ENCODE measurements at places on chromosomes 4 and X. TPM values are rescaled to one million over a fixed set of nuclear protein-coding genes. Genes with fewer than 3 reads are reported as not detected.

GRCh38 chr4:143549928-143550327 is 36.4 kb downstream of the SMARCA5 start:
- no peak for DNase-seq

GRCh38 chr4:109046471-109047201 is 255.8 kb downstream of the COL25A1 start:
- no peak for DNase-seq

DNA sequence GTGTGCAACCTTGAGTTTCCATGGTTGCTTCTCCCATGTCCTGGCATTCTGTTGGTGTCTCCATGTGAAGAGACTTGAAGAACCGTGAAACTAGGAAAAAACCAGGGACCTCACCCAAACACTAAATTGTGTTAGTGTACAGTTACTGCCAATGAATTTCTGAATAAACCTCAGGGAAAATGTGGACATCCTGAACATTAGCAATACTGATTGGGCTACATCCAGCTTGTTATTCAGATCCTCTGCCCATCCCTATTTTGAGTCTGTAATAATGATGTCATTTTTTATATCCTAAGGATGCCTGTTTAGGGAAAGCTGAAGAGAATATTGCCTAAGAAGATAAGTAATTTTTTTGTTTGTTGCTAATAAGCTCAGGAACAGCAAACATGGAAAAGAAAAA is 262.7 kb downstream of the TMA16 start:
- no peak for DNase-seq

DNA sequence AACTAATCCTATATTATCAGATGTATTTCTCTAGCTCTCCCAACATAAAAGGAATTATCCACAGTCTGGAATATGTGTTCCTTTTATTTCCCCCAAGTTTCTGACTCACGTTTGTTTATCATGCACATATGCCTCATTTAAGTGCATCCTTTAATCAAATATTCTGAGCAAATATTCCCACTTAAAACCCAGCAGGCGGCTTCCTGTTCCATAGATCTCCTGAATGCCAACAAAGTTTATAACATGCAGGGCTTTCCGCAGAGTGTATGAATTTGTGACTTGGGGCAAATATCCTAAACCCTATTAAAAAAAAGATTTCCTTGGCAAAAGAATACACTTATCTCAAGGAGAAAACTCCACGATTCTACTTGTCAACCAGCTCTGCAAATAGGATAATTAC is 16.9 kb downstream of the GLRA2 start:
- DNase-seq = peak; percentile 2

The PABPC4L gene
- 0.47 TPM for total RNA-seq

DNA sequence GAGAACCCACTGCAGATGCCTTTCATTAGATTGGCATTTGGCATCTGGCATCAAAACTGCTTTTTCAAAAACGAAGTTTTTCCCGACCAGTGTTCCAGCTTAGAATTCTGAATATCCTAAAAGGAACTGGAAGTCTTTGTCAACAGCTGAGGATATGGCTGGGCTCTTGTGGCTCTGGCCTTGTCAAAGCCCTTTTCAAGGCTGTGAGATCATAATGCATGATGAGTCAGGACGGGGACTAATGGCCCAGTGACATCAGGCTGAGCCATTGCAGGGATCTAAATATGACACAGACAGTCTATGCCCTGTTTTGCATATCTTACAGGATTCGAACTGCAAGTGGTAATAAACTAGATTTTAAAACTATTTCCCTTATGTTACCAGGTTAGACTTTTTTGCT is 306.4 kb downstream of the PTTG2 start:
- peak; percentile 55 for DNase-seq

The POU4F2 gene
- total RNA-seq = not detected

DNA sequence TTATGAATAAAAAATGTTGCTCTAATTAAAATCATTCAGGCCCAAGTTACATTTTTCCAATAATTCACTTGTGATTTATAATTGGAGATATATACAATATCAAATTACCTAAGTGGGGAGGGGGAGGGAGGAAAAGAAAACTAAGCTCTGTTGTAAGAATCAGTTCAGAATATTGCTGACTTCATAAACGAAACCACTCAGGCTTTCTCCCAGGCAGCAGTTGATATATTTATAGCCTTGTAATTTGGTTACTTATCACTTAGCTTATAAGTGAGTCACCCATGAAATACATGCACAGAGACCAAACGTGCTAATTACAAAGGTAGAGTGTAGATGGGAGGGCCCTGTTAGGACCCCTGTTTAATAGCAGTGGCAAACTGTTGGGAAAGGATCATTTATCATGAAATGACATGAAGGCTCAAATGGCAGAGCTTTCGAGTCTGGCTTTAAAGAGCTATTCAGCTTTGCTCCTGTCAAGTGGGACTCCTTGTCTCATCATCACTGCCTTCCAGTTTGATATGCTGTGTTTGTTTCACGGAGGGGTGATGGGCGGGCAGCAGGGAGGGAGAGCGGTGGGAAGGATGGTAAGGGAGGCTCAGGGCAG is 105.6 kb upstream of the PGRMC2 start:
- no peak for DNase-seq

The IL2 gene
- total RNA-seq = not detected

DNA sequence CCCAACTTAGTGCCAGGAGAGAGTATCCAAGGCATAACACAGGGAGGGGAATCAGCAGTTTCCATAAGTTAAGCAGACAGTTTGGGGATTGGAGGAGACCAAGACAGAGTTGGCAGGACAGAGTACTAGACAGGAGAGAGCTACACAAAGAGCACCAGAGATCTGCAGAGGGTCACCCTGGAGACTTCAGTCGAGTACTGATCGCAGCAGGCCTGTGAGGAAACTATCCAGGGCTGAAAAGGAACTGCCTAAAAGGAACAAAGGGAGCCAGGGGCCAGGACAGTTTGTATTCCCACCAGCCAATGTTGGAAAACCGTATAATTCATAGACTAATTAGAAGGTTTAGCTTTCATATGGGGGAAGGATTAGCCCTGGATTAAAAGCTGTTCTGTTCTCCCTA is 80.6 kb upstream of the ENPP6 start:
- no peak for DNase-seq

The ATP10D gene
- 4.0 TPM for total RNA-seq

DNA sequence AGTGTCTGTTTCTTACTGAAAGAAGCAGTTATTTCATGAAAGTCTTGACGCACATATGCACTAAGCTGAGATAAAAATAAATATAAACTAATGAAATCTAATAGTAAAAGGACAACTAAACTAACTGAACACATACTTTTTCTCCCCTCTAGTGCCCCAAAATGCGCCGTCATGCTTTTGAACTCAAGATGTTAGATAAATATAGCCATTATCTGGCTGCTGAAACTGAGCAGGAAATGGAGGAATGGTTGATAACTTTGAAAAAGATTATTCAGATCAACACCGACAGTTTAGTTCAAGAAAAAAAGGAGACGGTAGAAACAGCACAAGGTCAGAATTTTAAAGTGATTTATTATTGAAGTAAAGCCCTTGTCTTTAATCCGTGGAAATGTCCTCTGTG is 70.2 kb downstream of the DOCK11 start:
- no peak for DNase-seq

- no peak for DNase-seq
These were observed 641.6 kb downstream of the ADGRL3 start for GRCh38 chr4:61841714-61842113.

The GSX2 gene
- not detected for total RNA-seq

GRCh38 chr4:8778291-8778690 is 93.3 kb downstream of the HMX1 start:
- DNase-seq = no peak

DNA sequence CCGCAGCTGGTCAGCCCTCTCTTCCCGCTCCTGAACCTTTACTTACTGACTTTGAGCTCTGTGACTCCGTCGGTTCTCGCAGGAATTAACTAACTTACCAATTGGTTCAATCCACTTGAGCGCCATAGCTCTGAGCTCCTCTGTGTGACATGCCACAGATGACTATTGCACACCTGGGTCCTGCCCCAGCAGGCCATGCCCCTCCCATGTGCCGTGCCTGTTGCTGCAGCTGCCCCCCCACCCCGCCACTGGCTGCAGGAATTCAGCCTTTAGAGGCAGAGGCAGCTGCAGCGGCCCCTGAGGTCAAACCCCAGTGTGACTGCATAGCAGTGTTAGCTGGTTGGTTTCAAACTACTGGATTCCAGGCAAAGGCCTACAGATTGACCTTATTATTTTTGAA is 70.6 kb downstream of the MTMR1 start:
- DNase-seq = no peak

GRCh38 chr4:113760094-113760794 is 1.3 kb downstream of the CAMK2D start:
- DNase-seq = peak; percentile 40

The NLRP2B gene
- total RNA-seq = not detected

The USP17L27 gene
- not detected for total RNA-seq

GRCh38 chr4:125482822-125483221 is 168.1 kb downstream of the FAT4 start:
- DNase-seq = no peak

DNA sequence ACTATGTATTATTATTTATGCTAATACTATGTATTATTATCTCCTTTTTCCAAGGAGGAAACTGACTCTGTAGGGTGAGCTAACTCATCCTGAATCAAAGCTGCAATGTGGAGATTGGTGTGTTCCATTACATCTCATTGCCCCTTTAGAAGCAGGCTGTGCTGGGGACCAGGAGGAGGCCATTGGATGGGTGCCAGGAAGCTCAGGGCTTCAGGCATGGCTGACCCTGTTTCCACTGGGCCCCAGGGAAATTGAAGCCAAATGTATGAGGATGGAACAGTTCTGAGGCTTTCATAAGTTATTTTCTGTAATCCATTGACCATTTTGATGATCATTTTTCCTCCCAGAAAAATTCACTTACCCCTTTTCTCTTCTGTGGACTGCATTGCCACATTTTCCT is 418.8 kb upstream of the ZFP42 start:
- DNase-seq = no peak

Data from PC-3 (cell line).